ENCODE measurements at places on chromosomes 3 and 15. TPM values are rescaled to one million over a fixed set of nuclear protein-coding genes. Genes with fewer than 3 reads are reported as not detected.

DNA sequence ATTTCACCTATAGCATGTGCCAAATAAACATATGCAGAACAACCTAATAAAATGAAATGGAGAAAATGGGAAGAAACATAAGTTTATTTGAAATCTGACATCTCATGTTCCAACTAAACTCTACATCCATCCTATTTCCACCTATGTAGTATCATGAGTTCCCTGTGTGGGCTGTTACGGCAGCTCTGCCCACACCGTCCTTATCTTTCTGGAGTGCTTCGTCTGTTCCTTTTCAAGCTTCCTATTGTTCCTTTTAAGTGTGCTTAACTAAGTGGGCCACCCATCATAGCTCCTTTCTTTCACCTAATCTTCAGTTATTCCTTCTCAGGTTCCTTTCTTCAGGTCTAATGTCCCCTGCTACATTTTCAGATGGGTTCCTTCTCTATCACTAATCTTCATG is 17.3 kb downstream of the RYR3 start:
- no peak for DNase-seq
- peaks cover 5% of the 10 kb centered on the region for H3K27me3 ChIP-seq
- H3K4me1 ChIP-seq: peaks cover 7% of the 10 kb centered on the region

DNA sequence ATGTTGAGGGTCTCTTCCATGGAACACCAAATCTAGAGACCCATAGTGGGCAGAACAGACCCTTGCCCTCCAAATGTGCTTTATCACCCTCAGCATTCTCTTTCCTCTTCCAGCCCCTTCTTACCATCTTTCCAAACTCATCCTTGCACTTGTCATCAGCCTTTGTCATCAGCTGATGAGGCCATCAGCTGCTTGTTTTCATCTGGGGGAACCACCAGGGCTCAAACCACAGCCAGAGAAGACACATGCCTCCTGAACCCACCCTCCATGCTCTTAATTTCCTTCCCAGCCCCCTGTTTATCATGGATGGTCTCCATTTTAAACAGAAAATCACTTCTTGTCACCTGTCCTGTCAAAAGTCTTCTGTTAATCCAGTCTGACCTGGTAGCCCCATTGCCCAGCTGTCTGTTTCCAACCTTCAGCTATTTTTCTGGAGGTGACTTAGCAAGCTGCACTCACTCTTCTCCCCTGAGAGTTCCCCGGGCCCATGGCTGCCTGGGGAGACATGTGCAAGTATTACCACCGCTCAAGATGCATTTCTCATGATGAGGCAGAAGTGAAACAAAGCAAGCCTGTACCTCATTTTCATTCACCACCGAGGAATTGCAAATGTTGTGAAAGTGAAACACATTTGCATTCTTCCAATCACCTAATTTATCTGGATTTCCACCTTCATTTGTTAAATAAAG is 14.7 kb upstream of the SYNM start:
- H3K4me1 ChIP-seq: peaks cover 15% of the 10 kb centered on the region
- peak overlapping the region; percentile 52 for H3K4me3 ChIP-seq
- H3K27ac ChIP-seq: peak overlapping the region; percentile 67
- H3K27me3 ChIP-seq: peaks cover 6% of the 10 kb centered on the region
- H3K36me3 ChIP-seq: no peaks in the 10 kb centered on the region

DNA sequence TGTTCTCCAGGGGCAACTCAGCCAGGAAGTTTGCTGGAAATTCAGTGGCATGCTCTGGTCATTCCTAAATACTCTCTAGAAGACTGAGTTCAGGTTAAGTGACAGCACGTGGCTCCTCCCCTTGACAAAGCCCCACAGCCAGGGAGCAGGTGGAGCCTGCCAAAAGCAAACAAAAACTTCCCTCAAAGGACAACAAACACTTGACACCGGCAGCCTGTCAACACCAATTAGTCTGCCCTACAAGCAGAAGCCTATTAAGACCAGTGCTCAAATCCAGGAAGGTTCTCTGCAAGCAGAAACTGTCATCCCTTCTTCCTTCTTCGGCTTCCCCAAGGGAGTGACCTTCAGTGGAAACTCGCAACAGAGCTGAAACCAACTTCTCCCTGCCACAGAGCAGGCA is 5.0 kb downstream of the MEX3B start:
- no peak overlapping the region for H3K27ac ChIP-seq
- H3K27me3 ChIP-seq: peaks cover 11% of the 10 kb centered on the region
- no peak for DNase-seq
- H3K4me3 ChIP-seq: no peak overlapping the region
- no peaks in the 10 kb centered on the region for H3K36me3 ChIP-seq
- peaks cover 13% of the 10 kb centered on the region for H3K4me1 ChIP-seq

GRCh38 chr3:191300422-191300821 is 28.8 kb upstream of the CCDC50 start:
- no peak for DNase-seq
- peaks cover 31% of the 10 kb centered on the region for H3K4me1 ChIP-seq
- peak overlapping the region; percentile 97 for H3K27ac ChIP-seq
- peaks cover 2% of the 10 kb centered on the region for H3K36me3 ChIP-seq
- H3K4me3 ChIP-seq: peak overlapping the region; percentile 73

GRCh38 chr3:112010636-112011035 is 11.9 kb downstream of the TAGLN3 start:
- H3K4me1 ChIP-seq: peaks cover 16% of the 10 kb centered on the region
- H3K36me3 ChIP-seq: no peaks in the 10 kb centered on the region
- H3K4me3 ChIP-seq: no peak overlapping the region
- H3K27me3 ChIP-seq: no peaks in the 10 kb centered on the region
- no peak overlapping the region for H3K27ac ChIP-seq

- H3K27ac ChIP-seq: no peak overlapping the region
- no peaks in the 10 kb centered on the region for H3K4me1 ChIP-seq
- H3K36me3 ChIP-seq: no peaks in the 10 kb centered on the region
- peaks cover 10% of the 10 kb centered on the region for H3K27me3 ChIP-seq
- H3K4me3 ChIP-seq: no peak overlapping the region
Observed at GRCh38 chr3:12423918-12424630, 60.2 kb upstream of the TSEN2 start.

GRCh38 chr3:11629716-11630115 is 14.0 kb downstream of the VGLL4 start:
- no peak overlapping the region for H3K27ac ChIP-seq
- no peaks in the 10 kb centered on the region for H3K27me3 ChIP-seq
- H3K4me1 ChIP-seq: peaks cover 38% of the 10 kb centered on the region
- no peak overlapping the region for H3K4me3 ChIP-seq

ZDHHC3 gene
- 38.5 TPM for total RNA-seq

C3orf49 gene
- not detected for total RNA-seq

EDEM1 gene
- total RNA-seq: 171 TPM
